Stimulated activated CD4-positive, alpha-beta T cell treated with anti-CD3 and anti-CD28 coated beads, Interleukin-1b, Interleukin-23, amount 100 ng/mL, for 1 hour (primary cell): ENCODE measurements at places on chromosomes 11 and 22.

- no peak for DNase-seq
Measured at GRCh38 chr11:71948314-71949027, 19.6 kb downstream of the RNF121 start.

DNA sequence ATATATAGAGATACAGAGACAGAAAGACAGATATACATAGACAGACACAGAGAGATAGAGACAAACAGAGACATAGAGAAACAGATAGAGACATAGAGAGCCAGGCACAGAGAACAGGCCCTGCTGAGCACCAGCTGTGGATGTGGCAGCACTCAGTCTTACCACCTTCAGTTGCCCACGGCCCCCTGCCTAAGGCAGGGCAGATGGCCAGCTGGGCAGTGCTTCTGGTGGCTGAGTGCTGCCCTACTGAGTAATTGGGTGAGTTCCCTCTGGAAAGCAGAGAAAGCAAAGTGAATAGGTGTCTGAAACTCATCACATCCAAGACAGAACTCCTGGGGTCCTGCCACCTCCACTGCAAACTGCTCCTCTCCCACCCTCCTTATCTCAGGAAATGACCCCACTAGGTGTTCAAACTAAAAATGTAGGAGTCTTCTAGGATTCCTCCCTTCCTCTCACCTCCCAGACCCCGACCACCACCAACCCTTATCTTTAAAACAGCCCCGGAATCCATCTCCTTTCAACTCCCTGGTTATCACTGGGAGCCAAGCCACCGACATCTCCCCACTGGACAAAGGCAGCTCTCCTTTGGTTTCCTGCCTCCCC is 27.2 kb downstream of the SYN3 start:
- no peak for DNase-seq

- no peak for DNase-seq
Measured at GRCh38 chr11:69686856-69687255, 11.7 kb upstream of the LTO1 start.

GRCh38 chr11:46951864-46952263 is 15.3 kb downstream of the CSTPP1 start:
- no peak for DNase-seq

DNA sequence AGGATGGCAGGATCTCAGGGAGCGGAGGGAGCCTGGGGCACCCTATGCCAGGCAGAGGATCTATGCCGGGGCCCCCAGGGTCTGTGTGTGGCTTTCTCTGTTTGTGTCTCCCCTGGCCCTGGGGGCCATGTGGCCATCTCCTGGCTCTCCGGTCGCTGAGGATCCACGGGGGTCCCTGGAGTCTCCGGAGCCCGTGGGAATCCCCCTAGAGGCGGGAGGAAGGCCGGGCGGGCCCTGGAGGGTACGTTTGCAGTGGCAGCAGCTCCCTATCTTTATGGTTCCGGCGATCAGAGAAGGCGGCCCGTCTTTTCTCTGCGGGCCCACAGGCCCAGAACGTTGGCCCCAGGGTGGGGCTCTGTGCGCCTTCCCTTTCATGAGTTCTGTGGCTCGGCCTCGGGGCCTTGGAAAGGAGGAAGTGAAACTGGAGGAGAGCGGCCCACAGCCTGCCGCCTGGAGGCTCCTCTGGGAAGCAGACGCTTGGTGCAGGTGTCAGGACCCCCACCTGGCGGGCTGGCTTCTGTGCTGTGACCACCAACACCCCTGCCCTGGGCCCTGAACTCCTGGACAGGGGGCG is 82.1 kb downstream of the KCNQ1 start:
- no peak for DNase-seq

DNA sequence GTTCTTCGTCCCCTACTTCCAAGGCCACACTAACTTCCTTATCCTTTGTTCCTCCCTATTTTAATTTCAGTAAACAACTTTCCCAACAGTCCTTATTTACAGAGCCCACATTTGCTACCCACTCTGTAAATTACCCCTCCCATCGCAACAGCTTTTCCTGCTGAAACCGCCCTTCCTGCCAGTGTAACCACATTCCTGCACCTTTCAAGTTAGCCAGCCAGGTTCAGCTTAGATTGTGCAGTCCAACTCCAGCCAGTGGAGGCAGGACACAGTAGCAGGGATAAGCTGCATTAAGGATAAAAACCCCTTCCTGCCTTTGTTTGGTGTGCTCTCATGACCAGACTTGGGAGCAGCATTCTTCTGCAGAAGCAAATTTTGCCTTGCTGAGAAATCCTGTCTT is 768.3 kb upstream of the ARHGAP42 start:
- DNase-seq: no peak

- DNase-seq: no peak
Measured at GRCh38 chr11:2459016-2459725, 14.4 kb downstream of the KCNQ1 start.

- no peak for DNase-seq
Measured at GRCh38 chr22:34160141-34160783, 240.0 kb upstream of the LARGE1 start.

DNA sequence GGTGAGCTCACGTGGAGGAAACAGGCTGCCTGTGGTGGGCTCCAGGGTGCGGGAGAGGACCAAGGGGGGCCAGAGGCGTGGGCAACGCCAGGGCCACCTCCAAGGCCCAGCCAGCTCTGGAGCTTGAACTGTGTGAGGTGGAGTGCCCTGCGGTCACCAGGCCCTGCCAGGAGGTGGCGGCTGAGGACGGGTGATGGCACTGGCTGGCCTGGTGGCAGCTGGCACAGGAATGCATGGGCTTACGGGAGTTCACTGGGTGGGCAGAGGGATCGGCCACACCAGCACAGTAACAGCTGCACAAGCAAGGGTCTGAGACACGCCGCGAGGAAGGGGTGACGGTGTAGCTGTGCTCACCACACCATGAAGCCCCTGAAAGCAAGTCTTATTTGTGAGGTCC is 15.8 kb downstream of the TOLLIP start:
- DNase-seq: no peak

DNA sequence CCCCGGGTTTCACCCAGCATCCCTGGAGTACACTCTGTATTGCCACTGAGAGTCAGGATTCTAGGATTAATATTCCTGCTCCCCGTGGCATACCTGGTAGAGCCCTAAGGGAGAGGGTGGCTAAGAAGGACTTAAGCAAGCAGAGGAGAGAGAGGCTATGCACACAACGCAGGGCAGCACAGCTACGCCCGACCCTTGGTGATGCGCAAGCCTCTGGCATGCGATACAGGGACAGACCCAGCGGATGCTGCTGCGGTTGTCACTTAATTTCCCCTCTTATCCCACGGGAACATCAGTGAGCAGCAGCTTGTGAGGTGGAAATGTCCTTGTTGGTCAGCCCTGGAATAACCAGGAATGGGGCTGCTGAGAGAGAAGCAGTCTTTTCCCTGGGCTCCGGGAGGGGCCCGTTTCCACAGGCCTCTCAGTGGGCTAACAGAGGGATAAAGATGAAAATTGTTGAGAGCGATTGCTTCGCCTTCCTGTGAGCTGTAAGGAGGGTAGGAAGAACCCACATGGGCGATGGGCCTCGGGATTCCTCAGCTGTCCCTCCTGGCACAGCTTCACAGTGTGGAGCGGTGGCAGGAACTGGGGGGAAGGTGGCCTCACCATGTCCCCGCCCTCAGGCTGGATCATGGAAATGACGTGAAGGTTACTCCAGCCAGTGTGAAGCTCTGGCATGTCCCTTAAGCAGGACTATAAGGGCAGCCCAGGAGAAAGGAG is 48.4 kb upstream of the RAB1B start:
- DNase-seq: no peak

GRCh38 chr11:128548649-128549255 is 38.6 kb downstream of the ETS1 start:
- no peak for DNase-seq

DNA sequence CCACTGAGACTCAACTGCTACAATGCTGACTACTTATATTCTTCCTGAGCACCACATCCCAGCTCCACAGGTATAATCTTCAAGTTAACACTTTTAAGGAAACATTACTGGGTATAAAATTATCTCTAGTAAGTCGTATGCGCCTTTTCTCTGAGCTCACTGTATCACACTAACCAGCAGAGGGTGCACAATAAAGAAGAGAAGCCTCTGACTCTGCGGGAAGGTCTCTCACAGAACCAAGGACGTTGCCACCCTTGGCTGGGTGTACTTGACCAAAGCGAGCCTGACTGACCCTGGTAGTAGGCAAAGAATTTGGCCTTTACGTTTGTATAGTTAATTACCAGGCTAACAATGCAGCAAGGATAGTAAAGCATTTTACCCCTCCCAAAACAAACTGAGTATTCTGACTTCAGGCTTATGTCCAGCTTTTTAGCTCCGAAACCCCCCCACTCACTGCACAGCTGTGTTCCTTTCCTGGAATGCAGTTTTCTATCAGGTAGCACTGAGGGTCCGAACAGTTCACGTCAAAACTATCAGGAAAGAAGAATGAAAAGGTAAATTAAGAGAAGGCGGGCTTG is at the start of gene BTBD18:
TSS of gene BTBD18 (minus strand) at position 144 of the 578 bp plus-strand sequence. CDS start 631 bp downstream, outside the sequence.
- DNase-seq: no peak

DNA sequence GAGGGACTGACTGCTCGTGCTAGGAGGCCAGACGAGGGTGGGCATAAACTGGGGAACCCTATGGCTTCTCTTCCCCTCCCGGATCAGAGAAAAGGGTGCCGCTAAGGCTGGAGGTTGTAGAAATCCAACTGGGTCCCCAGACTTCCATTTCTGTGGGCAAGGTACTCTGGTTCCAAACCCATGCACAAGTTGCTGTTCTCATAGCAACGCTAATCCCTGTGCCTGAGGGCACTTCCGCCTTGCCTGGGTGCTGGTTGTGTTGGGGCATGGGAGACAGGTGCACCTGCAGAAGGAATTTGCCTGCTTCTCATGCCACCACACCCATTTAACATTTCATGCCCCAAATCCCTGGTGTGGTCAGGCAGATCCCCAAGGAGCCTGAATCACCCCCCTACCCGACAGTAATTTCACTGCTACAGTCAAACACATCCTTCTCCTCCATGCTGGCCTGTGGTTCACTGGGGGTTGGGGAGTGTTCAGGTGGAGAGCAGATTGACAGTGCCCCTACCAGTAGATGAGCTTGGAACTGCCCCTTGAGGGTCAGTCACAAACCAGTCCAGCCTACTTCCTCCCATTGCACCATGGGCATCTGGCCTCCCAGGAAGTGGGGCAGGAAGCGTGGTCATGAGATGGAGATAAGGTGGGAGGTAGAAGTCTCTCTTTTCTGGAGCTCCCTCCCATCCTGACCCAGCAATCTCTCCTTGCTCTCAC is 1.2 kb downstream of the C2CD2L start:
- DNase-seq: no peak

DNA sequence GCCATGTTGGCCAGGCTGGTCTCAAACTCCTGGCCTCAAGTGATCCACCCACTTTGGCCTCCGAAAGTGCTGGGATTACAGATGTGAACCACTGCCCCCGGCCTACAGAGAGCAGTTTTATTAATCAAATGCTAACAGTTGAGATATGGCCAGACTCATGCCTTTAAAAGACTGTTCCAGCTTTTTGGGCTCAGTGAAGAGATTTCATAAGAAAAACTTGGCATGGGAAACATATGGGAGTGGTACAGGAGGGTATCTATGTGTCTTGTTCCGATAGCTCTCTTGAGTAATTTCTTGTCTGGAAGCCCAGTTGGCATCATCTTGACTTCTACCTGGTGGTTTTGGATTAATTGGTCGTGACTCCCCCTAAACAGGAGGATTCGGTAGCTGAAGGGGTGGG is 8.2 kb upstream of the SLC37A4 start:
- no peak for DNase-seq

DNA sequence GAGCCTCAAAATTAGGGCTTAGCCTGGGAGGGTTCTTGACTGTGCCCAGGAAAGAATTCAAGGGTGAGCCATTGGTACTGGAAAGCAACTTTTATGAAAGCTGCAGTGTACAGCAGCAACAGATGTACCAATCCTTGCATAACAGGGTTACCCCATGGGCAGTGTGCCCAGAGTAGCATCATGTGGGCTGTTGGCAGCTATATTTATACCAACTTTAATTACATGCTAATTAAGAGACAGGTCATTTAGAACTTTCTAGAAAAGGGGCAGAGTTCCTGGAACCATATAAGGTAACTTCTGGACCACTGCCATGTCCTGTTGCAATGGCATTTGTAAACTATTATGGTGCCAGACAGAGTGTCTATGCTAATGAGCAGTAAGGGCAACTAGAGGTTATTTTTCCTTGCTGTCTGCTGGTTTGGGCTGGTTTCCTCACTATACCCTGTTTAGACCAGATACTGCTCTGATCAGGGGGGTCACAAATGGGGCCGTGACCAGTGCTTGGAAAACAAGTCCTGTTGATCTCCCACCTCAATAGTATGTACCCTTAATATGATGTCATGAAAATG is 1120.5 kb upstream of the RAG2 start:
- DNase-seq: no peak

GRCh38 chr11:37456746-37457145 is 858.7 kb upstream of the RAG2 start:
- no peak for DNase-seq

DNA sequence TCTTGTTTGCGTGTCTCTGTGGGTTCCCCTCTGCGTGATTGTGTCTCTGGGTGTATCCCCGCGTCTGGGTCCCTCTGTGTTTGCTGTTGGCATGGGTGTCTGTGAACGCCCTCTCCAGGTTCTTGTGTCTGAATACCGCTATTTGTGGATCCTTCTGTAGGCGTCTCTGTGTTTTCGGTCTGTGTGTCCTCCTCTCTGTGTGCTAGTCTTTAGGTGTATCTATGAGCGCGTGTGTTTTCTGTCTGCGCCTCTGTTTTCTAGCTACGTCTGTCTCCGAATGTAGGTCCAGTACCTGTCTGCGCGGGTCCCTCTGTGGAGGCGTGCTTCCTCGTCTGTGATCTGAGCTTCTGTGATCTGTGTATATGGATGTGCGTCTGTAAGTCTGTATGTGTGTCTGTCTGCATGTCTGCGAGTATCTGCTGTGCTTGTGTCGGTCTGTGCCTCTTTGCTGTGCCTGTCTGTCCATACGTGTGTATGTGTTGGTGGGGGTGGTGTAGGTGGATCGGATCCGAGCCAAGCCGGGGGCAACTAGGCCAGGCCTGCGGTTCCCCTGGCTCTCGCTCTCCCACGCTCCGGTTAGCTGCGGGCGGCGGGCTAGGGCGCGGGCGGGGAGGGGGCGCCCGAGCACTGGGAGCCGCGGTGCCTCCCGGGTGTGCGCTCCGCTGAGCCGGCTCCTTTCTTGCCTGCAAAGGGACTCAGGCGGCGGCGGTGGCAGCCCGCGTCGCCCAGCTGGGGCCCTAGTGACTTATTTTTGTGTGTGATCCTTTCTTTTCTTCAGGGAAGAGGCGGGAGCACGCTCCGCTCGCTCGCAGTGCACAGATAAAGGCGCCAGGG is 105.3 kb upstream of the E2F8 start:
- no peak for DNase-seq

- DNase-seq: peak; percentile 57
Measured at GRCh38 chr22:21646608-21647590, 4.8 kb downstream of the SDF2L1 start.

- no peak for DNase-seq
Measured at GRCh38 chr11:12678092-12678491, 3.9 kb downstream of the TEAD1 start.

- DNase-seq: no peak
Measured at GRCh38 chr11:69560141-69560790, 78.8 kb downstream of the LINC01488 start.
